CD8-positive, alpha-beta T cell (primary cell): ENCODE measurements at places on chromosomes 2 and 18.
A peak's percentile ranks its signal among the peaks of the same experiment; 100 is the strongest.

DNA sequence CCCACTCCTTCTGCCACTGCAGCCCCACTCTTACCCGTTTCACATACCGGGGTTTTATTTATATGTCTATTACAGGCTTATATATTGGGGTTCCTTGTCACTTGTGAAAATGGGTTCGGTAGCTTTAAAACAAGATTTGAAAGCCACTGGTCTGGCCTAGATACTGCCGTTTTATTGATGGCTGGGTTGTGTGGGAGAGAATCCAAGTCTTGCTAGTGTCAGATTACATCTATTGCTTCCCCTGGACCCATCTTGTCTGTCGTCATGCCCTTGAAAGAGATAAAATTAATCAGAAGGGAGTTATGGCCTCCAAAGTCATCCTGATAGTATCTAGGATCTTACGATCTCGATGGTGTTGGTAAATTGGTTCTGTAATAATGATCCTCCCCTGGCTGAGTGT, 79.4 kb downstream of the EIPR1 start:
- DNase-seq, result no peak

GRCh38 chr2:146229508-146230155, 1615.2 kb upstream of the ACVR2A start:
- DNase-seq, result no peak

DNA sequence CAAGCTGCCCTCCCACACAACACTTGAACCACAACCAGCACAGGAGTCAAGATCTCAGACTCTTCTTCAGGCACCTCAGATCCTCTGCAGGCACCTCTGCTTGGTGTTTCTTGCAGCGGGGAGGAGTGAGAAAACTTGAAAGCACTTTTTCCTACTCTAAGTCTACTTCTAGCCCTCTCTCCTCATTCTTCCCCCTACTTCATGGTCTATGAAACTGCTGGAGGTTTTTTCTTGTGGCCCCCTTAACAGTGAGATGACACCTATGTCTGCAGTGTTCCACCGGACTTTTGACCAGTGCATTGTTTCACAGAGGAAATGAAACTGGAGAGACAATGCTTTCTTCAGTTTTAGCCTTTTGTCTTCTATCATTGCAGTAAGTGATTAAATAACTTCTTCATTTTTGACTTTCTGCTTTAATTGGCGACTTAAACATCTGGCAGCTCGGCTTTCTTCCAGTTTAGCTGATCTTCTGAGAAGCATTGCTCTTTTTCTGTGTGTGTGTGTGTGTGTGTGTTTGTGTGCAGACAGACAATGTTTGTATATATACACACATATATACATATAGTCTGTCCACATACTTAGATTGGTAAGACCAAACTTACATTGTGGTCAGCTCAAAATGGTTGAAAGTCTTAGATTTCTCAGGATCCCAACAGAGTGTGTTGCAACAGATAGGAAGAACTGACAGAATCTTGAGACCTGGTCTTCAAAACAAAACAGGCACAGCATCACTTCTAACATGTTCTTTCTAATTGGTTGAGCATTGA, 1474.0 kb upstream of the TMEFF2 start:
- DNase-seq, result no peak

- no peak for DNase-seq
Measured at GRCh38 chr18:78159397-78159796, 820.2 kb upstream of the SALL3 start.

DNA sequence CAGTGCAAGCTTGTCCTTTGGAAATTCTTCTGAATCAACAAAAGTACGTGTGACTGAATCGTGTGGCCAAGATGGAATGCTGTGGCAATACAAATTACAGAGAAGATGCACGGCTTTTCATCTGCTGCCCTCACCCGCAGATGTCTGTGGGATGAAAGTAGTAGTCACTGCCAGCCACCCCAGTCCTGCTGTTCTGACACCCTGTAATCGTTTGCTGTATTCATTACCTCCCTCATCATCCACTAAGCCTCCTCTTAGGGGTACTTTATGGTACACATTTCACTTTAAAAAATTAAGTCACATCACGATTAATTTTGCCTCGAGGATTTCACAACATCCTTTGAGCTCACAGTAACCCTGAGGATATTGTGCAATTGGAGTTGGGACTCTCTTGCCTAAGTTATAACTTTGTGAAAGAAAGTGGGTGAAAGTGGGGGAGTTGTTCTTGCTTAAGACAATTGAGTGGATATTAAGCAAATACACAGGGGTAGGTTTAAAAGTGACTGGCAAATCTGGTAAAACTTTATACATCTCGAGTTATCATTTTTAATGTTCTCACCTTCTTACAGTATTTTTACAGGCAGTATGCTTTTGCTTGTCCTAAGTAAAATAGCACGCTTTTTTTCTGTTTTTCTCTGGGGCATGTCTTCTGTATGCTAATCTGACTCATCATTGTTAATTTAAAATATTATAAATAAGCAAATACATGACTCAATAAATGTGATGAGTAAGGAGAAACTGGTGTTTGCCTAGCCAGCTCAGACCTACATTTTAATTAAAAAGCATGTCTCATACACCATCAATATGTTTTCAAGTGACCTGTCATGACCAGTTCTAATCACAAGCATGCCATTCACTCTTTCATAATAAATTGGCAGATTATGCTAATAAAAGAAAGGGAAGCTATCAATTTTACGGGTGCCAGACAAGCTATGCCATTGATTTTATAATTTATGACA, 680.9 kb downstream of the IRS1 start:
- DNase-seq, result no peak

GRCh38 chr2:85886590-85886989, 2.2 kb downstream of the ST3GAL5 start:
- DNase-seq, result peak; percentile 43

- DNase-seq, result no peak
Measured at GRCh38 chr2:132936791-132937190, 266.8 kb upstream of the LYPD1 start.

GRCh38 chr2:20561637-20562454, 89.1 kb downstream of the HS1BP3 start:
- no peak for DNase-seq

GRCh38 chr2:172858473-172858745, 122.8 kb downstream of the RAPGEF4 start:
- DNase-seq, result no peak

GRCh38 chr2:56754066-56754615, 570.4 kb downstream of the CCDC85A start:
- no peak for DNase-seq

GRCh38 chr2:238912916-238913875, 65.3 kb downstream of the TWIST2 start:
- no peak for DNase-seq

- DNase-seq, result no peak
Measured at GRCh38 chr2:68110102-68110501, 47.3 kb upstream of the C1D start.

GRCh38 chr18:23825978-23826405, 136.7 kb downstream of the LAMA3 start:
- DNase-seq, result no peak

DNA sequence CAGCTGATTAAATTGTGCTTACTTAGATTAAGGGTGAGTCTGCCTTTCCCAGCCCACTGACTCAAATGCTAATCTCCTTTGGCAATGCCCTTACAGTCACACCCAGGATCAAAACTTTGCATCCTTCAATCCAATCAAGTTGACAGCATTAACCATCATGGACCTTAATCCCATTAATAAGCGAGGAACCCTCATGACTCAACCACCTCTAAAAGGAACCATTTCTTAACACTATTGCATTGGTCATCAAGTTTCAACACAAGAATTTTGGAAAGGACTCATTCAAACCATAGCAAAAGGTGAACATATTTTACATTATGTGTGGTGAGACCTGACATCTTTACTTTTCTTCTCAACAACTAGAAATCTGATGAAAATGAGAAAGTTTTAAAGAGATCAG, 187.0 kb downstream of the OSR1 start:
- DNase-seq, result no peak

DNA sequence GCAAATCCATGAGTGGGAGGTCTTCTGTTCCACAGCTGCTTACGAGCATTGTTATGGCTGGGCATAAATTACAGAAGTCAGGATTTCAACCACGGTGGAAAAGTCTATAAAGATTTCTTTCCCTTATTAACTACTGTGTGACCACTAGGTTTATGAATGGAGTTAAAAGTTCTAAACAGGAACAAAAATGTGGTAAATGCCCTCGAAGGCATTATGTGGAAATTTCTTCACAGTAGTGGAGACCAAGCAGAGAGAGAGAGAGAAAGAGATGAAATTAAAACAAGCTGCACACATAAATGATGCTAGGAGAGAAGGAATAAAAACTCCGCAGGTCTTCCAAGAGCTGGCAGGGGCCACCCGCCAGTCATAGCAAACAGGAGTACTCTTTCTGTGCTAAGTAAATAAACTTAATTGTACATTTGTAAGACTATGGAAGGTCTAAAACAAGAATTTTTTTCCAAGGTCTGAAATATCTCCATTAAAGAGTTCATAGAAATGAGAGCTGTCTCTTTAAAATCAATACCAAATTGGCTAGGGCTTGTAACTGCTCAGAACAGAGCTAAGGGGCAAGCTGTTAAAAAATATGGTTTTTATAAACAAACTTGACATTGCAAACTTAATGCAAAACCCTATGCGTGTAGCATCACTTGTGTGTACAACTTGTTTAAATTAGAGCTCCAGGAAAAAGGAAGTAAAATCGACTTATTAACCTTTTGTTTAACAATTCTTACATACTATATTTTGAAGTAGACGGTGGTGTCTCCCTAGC, 438.2 kb downstream of the MEIS1 start:
- DNase-seq, result no peak

GRCh38 chr2:202642567-202642966, 7.8 kb downstream of the FAM117B start:
- DNase-seq, result no peak

DNA sequence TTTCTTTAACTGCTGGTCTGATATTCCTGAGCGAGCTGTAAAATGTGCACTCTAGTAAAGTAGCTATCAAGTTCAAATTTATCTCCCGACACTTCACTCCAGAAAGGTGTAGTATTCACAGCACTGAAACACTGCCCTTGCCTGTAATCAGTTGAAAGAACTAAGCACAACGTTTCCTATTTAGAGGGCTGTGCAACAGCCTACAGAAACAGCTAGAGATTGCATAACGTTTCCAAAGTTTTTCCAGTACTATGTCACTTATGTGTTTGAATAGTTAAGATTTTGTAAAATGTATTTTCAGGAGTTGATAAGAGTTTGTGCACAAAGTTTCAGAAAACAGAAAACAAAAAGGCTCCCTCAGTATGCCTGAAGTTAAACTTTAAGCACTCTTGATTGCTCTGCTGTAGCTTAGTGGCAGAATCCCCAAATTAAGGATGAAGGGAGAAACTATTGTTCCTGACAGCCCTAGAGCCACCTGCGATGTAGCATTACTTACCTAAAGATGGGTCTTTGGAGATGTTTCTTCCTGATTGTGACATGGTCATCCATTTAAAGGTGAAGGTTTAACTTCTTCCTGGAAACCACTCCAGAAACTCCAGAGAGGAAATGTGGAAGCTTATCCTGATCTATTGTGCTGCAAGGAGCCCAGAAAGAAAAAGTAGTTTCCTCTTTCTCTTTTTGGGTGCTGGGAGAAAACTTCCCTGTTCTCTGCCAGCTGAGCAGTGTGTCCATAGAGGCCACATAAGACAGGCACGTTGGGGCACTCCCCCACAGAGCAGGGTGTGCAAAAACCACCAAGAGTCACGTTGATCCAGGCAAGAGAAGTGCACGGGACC, 536 bp downstream of the PDE1A start:
- no peak for DNase-seq

- DNase-seq, result no peak
Measured at GRCh38 chr2:120887320-120887697, 151.6 kb downstream of the GLI2 start.

GRCh38 chr2:47403609-47404193, 745 bp downstream of the MSH2 start:
- DNase-seq, result no peak

DNA sequence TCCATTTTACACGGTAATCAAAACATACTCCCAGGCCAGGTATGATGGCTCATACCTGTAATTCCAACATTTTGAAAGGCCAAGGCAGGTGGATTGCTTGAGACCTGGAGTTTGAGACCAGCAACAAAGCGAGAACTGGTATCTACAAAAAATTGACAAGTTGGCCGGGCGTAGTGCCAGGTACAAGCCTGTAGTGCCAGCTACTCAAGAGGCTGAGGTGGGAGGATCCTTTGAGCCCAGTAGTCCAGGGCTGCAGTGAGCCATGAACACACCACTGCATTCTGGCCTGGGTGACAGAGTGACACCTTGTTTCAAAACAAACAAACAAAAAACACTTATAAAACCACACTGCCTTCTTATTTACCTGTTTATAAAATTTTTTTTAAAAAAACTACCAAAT, 80.8 kb downstream of the GAREM1 start:
- DNase-seq, result no peak

DNA sequence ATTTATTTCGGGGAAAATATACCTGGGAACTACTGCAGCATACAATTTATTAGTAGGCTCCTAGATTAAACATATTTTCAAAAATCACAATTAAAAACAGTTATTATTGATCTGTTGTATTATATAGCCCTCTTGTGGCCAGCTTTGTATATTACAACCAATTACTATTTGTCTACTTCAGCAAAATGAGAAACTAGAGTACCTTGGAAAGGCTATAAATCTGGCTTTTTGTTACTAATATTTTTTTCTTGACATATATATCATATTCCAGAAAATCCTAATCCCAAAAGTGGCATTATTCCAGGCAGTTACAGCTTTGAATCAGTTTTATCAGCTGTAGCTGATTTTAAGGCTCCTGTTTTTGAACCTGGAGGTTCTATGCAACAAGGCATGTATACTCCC, 101.2 kb downstream of the UBR3 start:
- no peak for DNase-seq

DNA sequence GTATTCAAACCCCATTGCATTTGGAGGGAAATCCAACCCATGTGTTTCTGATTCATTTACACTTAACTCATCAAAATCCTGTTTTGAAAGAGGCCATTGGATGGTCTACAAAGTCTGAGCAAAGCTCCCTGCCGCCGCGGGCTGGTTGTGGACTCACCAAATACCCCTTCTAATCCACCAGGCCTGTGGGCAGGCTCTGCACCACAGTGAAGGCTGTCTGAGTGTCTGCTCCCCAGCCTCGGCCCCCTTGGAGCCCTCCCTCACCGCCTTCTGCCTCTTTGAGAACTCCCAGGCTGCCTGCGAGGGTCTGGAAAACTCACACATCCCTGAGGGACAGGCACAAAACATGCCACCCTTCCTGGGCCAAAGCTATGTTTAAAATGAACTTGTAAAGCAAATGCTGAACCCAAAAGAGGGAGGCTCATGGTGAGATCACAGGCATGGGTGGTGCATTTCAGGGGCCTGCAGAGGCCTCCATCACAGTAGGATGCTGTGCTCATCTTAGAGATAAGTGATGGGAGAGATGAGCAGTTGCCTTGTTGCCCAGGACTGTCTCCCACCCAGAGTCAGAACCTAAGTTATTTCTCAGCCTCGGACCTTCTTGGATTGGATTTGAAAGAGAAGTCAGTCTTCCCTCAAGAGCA, 225.0 kb downstream of the CYP26B1 start:
- DNase-seq, result no peak

GRCh38 chr18:27661320-27662018, 476.4 kb upstream of the CHST9 start:
- DNase-seq, result no peak

GRCh38 chr18:63606526-63606925, 19.4 kb downstream of the SERPINB13 start:
- no peak for DNase-seq

- DNase-seq, result peak; percentile 30
Measured at GRCh38 chr2:130823886-130824491, 12.7 kb upstream of the ARHGEF4 start.

- DNase-seq, result no peak
Measured at GRCh38 chr18:10822456-10822855, 296.6 kb downstream of the NAPG start.

GRCh38 chr2:234300391-234300925, 196.4 kb downstream of the ARL4C start:
- no peak for DNase-seq

GRCh38 chr2:6052649-6053048, 360.5 kb downstream of the SOX11 start:
- DNase-seq, result no peak
